Neural crest cell (in vitro differentiated cells): ENCODE measurements at places on chromosomes 3 and 15. TPM values are rescaled to one million over a fixed set of nuclear protein-coding genes. Genes with fewer than 3 reads are reported as not detected.
A peak's percentile ranks its signal among the peaks of the same experiment; 100 is the strongest.

DNA sequence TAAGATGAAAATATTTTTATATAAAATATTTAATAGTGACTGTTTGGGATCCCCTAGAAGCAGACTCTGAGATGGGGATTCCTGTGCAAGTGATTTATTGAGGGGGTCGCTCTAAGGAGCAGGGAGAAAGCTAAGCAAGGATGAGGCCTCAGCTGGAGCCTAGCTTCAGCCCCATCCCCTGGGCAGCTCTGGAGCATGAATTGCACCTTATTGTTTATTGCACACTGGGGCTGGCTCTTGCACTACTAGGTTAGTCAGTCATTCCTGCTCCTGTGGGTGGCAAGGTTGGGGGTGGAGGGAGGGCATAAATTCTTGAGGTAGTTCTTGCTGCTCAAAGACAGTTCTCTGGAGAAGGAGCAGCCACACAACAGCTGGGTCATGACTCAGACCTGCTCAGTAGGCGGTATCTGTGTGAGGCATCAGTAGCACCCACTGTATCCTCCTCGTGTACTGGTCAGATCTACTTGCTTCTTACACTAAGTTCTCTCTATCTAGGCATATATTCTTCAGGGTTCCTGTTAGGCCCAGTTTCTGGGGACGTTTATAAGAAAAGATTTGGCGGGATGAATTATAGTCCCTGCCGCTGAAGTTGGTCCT lies 27.2 kb upstream of the TNFSF10 start:
- H3K36me3 ChIP-seq = no peaks in the 10 kb centered on the region
- no peaks in the 10 kb centered on the region for H3K27me3 ChIP-seq
- no peak overlapping the region for H3K4me3 ChIP-seq
- no peak overlapping the region for H3K27ac ChIP-seq
- no peak for DNase-seq
- H3K4me1 ChIP-seq = no peaks in the 10 kb centered on the region

Gene TAGLN3
- total RNA-seq = 62.6 and 70.2 TPM in 2 replicates

DNA sequence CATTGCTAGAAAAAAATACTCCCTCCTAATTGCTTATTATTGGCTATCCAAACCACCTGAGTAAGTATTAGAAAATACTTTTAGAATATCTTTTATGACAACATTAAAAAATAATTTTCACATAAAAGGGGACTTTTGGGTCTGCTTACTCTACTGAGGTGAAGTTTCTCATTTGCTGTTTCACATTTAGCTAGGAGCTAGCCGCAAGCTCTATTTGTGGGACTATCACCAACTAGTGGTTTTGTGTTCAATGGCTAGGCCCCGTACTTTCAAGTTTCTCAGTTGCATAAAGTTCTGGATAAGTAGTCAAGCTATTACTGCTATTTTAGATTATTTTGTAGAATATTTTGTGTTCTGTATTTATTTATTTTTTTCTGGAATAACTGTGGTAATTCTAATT lies 244.2 kb upstream of the SLITRK3 start:
- no peak overlapping the region for H3K27ac ChIP-seq
- H3K36me3 ChIP-seq = no peaks in the 10 kb centered on the region
- H3K4me1 ChIP-seq = no peaks in the 10 kb centered on the region
- no peak overlapping the region for H3K4me3 ChIP-seq

- H3K27ac ChIP-seq = no peak overlapping the region
- H3K36me3 ChIP-seq = no peaks in the 10 kb centered on the region
- H3K4me3 ChIP-seq = no peak overlapping the region
- H3K27me3 ChIP-seq = no peaks in the 10 kb centered on the region
Measured at GRCh38 chr3:150240891-150241290, 167.2 kb upstream of the TSC22D2 start.

Gene NR2E3
- not detected in 2 replicates for total RNA-seq

DNA sequence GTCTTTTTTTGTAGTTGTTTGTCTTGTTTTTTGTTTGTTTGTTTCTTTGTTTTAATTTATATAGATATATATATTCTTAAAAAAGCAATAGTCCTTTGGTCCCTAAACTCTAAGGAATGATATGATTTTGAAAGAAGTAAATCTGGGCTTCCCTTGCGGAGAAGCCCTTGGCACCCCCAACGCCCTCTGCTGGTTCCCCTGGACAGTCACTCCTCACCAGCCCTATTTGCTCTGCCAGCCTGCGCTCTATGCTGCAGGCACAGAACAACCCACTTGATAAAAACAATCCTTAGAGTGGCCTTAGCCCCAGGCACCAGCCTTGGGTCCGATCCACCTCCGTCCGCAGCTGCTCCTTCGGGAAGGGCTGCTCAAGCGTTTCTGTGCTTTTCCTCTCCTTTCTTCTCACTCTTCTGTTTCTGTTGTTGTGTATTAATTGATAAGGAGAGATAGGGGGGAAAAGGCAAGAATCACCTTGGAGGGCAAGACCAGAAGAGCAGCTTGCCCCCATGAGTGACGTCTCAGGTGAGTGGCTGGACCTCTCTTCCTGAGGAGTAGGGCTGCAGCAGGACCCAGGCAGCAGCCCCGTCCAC lies 13.7 kb upstream of the PARP6 start:
- no peak overlapping the region for H3K4me3 ChIP-seq
- no peaks in the 10 kb centered on the region for H3K36me3 ChIP-seq
- H3K27ac ChIP-seq = no peak overlapping the region
- DNase-seq = no peak

GRCh38 chr3:133535971-133536881 lies 37.3 kb upstream of the CDV3 start:
- no peaks in the 10 kb centered on the region for H3K27me3 ChIP-seq
- H3K27ac ChIP-seq = no peak overlapping the region
- H3K4me3 ChIP-seq = no peak overlapping the region
- DNase-seq = no peak
- H3K4me1 ChIP-seq = no peaks in the 10 kb centered on the region

Gene PTH1R
- total RNA-seq = 0.14 and 0.34 TPM in 2 replicates

DNA sequence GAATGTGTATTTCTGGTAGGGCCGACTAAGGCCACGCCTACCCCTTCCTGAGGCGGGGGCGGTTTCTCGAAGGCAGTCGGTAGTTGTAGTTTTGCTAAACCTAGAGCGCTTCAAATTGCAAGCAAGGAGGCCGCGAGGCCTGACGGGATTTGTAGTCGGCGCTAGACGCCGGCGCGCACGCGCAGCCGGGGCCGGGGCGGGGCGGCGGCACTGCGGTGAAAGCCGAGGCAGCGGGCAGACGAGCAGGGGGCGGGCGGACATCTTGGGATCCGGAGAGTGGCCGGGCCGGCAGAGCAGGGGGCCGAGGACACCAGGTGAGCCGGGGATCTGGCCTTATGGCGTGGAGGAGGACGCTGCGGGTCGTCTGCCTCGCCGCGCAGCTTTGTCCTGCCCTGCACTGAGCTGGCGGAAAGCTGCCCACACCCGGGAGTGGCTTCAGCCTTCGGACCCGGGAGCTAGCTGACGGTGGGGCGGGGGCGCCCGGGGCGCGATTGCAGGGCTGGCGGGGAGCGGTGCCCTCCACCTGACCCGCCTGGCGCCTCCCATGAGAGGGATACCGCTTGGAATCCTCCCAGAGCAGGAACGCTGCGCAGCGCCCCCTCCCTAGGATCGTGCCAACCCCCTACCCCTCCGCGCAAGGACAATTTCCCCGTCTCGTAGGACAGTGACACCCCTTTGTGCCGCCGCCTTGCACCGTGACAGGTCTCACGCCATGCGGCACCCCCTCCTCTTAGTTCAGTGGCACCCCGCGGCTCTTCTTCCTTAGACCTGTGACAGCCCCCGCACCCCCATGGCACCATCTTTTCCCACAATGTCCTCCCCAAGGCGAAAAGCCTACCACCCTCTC lies at the start of gene AP2M1:
Gene AP2M1, plus strand, starts transcription at position 210 of the 847 bp plus-strand sequence. CDS start 2,139 bp downstream, outside the sequence.
- peak; percentile 92 for DNase-seq
- H3K4me3 ChIP-seq = peak within 1 kb of the TSS; percentile 98
- peaks cover 14% of the 10 kb centered on the region for H3K36me3 ChIP-seq
- no peaks in the 10 kb centered on the region for H3K27me3 ChIP-seq
- H3K4me1 ChIP-seq = peaks cover 34% of the 10 kb centered on the region
- peak within 1 kb of the TSS; percentile 92 for H3K27ac ChIP-seq

Gene ENTPD3
- not detected in 2 replicates for total RNA-seq

DNA sequence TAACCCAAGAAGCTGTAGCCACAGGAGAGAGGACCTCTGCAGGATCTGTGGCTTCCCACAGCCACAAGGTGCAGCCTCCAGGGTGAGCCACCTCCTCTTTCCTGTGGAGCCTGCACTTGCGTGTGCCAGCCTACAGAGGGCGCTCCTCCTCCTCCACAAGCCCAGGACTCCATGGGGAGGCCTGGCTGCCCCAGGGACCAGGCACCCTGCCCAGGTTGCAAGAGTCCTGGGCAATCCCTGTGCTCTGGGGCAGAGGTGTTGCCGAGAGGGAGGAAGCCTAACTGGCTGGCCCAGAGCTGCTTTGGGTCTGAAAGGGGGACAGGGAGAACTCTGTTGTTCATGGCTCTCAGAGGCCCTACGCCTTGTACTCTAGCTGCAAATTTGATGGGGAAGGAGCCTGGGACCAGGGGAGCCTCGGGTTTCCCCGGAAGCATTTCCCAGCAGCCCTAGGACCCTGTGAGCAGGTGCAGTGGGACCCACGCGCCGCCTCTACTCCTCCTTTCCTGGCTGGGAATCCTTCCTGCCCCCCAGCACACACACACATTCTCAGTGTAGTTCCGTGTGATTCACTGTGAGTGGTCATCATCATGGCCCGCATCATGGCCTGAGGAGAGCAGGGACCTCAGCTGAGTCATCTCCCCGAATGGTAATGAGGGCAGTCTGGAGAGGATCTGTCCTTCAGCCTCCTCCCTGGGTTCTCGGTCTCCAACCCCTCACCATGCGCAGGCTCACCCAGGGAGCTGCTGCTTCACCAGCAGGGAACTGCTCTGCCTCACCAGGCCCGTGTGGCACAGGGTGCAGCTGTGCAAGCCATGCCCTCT lies 24.3 kb downstream of the TBC1D21 start:
- H3K4me3 ChIP-seq = no peak overlapping the region
- H3K36me3 ChIP-seq = peaks cover 3% of the 10 kb centered on the region
- no peaks in the 10 kb centered on the region for H3K4me1 ChIP-seq
- peak overlapping the region; percentile 69 for H3K27ac ChIP-seq
- peak; percentile 54 for DNase-seq

Gene LARP6
- total RNA-seq = 18.2 and 20.5 TPM in 2 replicates

GRCh38 chr3:57078344-57078634 lies 17.8 kb downstream of the SPATA12 start:
- no peaks in the 10 kb centered on the region for H3K36me3 ChIP-seq
- DNase-seq = peak; percentile 23
- H3K4me3 ChIP-seq = peak overlapping the region; percentile 77
- H3K27ac ChIP-seq = no peak overlapping the region

Gene KCNMB3
- 3.1 and 3.3 TPM in 2 replicates for total RNA-seq

DNA sequence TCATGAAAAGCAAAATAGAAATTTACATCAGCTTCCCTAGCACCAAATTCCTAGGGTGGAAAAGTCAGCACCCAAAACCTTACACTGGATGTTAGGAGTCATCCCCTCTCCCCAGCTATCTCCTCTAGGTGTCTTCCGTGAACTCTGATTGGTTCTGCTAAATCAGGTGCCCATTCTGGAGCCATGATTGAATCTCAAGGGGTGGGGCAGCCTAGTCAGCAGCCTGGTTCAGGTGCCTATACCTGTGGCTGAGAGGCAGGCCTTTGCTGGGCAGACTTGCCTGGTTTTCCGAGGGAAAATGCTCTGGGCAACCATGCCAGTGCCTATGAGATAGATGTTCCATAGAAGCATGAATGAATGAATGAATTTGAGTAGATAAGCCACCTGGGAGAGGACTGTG lies 336.7 kb downstream of the LRTM1 start:
- H3K27me3 ChIP-seq = no peaks in the 10 kb centered on the region
- peaks cover 7% of the 10 kb centered on the region for H3K4me1 ChIP-seq
- DNase-seq = no peak
- H3K27ac ChIP-seq = no peak overlapping the region

GRCh38 chr15:71791975-71792374 lies 18.4 kb upstream of the NR2E3 start:
- no peak overlapping the region for H3K4me3 ChIP-seq
- no peaks in the 10 kb centered on the region for H3K36me3 ChIP-seq
- no peak overlapping the region for H3K27ac ChIP-seq
- no peak for DNase-seq
- no peaks in the 10 kb centered on the region for H3K27me3 ChIP-seq

DNA sequence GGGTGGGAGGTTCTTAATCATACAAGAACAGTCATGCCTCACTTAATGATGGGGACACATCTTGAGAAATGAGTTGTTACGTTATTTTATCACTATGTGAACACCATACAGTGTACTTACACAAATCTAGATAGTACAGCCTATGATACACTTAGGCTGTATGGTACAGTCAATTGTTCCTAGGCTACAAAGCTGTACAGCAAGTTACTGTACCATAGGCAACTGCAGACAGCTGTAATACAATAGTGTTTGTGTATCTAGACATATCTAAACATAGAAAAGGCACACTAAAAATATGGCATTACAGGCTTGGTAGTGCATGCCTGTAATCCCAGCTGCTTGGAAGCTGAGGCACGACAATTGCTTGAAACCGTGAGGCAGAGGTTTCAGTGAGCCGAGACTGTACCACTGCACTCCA lies 55.7 kb upstream of the PLXND1 start:
- H3K4me3 ChIP-seq = no peak overlapping the region
- H3K27ac ChIP-seq = no peak overlapping the region
- H3K36me3 ChIP-seq = peaks cover 6% of the 10 kb centered on the region
- no peak for DNase-seq

DNA sequence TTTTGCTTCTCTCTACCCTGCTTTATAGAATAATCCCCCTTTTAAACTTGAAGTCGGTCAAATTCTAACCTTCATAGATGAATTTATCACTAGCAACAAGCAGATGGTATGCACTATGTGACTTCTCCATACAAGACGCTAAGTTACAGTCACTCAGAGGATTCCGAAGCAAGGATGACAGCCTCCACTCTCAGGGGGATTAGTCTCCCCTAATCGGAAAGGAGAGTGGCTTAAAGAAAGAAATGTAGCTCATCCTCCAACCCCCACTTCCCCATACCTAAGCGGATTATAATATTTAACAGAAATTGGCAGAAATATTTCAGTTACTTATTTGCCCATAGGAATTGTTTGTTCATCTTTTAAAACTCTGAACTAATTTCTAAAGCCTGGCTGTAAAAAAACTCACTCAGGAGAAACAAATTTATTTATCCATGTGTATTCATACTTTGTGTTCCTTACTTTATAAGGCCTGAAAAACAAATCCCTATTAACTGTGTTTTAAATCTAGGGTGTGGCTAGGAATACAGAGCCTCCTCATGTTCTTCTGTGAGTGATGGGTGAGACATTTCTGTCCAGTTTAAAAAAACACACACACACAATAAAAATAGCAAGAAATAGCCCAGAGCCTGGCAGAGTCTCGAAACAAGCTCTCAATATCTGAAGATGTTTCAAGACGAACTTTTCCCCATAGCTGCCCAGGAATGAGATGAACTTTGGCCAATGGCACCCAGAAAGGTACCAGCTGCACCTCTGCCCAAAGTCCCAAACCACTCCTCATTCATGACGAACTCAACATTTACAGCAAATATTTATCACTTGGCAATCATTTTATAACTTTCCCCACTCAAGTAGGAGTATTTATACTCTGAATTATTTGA lies 18.7 kb downstream of the SIAH2 start:
- no peak overlapping the region for H3K27ac ChIP-seq
- H3K27me3 ChIP-seq = no peaks in the 10 kb centered on the region
- no peak for DNase-seq
- peaks cover 44% of the 10 kb centered on the region for H3K4me1 ChIP-seq
- H3K36me3 ChIP-seq = peaks cover 10% of the 10 kb centered on the region
- no peak overlapping the region for H3K4me3 ChIP-seq

GRCh38 chr3:138043266-138044029 lies 33.5 kb downstream of the CLDN18 start:
- H3K27me3 ChIP-seq = no peaks in the 10 kb centered on the region
- no peak overlapping the region for H3K27ac ChIP-seq
- no peak for DNase-seq
- peaks cover 17% of the 10 kb centered on the region for H3K36me3 ChIP-seq
- no peak overlapping the region for H3K4me3 ChIP-seq

- peaks cover 21% of the 10 kb centered on the region for H3K27me3 ChIP-seq
- peaks cover 15% of the 10 kb centered on the region for H3K4me1 ChIP-seq
- H3K27ac ChIP-seq = no peak overlapping the region
- DNase-seq = no peak
- no peaks in the 10 kb centered on the region for H3K36me3 ChIP-seq
- no peak overlapping the region for H3K4me3 ChIP-seq
Measured at GRCh38 chr3:14634763-14635400, 16.7 kb upstream of the CCDC174 start.
